Activated T-helper 1 cell treated with anti-CD3 and anti-CD28 coated beads, Interleukin-12 subunit alpha, Interleukin-12 subunit beta, Interleukin-2, Interleukin-4 antibody, amounts not matched to agents 30 ng/mL and 10 ng/mL and 1 ng/mL, durations not matched to agents 14 hours and 24 hours and 36 hours (primary cell): ENCODE measurements at places on chromosomes 1 and 21.
A peak's percentile ranks its signal among the peaks of the same experiment; 100 is the strongest.

- no peak overlapping the region for H3K27ac ChIP-seq
- peaks cover 39% of the 10 kb centered on the region for H3K36me3 ChIP-seq
- no peak for DNase-seq
- peaks cover 5% of the 10 kb centered on the region for H3K4me1 ChIP-seq
These were observed 8.0 kb downstream of the PEX10 start for GRCh38 chr1:2404142-2404889.

DNA sequence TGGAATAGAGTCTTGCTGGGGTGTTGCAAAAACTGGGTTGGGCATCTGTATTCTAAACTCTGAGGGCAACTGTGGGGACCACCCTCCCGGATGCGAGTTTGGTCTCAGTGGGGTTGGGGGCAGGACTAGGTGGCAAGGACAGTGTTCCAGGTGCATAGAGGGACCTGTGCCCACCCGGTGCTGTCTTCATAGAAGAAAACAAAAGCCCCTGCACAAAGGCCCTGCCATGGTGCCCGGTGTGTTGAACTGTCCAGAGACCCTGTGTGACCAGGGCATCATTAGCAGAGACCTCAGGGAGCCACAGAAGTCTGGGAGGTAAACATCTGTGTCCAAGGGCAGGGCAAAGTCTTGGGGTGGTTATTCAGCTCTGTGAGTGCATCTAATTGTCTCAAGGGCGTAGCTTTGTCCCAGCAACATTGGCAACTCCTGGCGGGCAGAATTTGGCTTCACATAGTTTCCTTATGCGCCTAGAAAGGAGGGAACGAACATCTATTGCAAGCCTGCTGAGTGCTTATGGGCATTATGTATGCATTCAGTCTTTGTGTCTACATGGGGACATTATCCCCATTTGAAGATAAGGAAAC lies 72.2 kb upstream of the IFFO2 start:
- H3K4me1 ChIP-seq = no peaks in the 10 kb centered on the region
- H3K27me3 ChIP-seq = peaks cover 20% of the 10 kb centered on the region
- no peak overlapping the region for H3K4me3 ChIP-seq
- DNase-seq = no peak

DNA sequence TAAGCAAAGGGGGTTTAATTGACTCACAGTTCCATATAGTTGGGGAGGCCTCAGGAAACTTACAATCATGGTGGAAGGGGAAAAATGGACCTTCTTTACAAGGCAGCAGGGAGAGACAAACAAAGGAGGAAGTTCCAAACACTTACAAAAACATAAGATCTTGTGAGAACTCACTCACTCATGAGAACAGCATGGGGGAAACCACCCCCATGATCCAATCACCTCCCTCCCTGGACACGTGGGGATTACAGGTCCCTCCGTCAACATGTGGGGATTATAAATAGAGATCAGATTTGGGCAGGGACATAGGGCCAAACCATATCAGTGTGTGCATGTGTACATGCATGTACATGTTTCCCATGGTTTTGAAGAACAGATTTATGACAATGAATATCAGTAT lies 5.5 kb upstream of the SMG7 start:
- DNase-seq = no peak
- peaks cover 15% of the 10 kb centered on the region for H3K4me1 ChIP-seq

- H3K4me3 ChIP-seq = peak overlapping the region; percentile 1
- peaks cover 31% of the 10 kb centered on the region for H3K4me1 ChIP-seq
- peaks cover 18% of the 10 kb centered on the region for H3K27me3 ChIP-seq
- H3K36me3 ChIP-seq = peaks cover 15% of the 10 kb centered on the region
- peak overlapping the region; percentile 21 for H3K27ac ChIP-seq
These were observed 74.6 kb downstream of the COLGALT2 start for GRCh38 chr1:183962903-183963302.

DNA sequence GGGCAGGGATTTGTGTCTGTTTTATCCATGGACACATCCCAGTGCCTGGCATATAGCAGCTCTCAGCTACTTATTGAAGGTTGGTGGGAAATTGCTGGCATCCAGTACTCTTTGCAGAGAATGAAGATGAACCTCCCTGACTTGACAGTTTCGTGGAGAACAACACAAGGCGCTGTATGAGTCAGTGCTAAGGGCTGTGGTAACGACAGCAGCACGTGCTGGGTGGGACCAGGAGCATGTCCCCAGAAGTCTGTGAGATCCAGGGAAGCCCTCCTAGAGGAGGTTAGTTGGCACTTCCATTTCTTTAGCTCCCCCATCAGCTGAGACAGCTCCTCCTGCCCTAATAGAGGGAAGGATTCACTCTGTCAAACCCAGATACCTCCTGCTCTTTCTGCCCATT lies 25.9 kb upstream of the IL19 start:
- no peak for DNase-seq
- H3K27me3 ChIP-seq = peaks cover 11% of the 10 kb centered on the region
- H3K4me3 ChIP-seq = no peak overlapping the region
- peaks cover 41% of the 10 kb centered on the region for H3K4me1 ChIP-seq
- peaks cover 25% of the 10 kb centered on the region for H3K36me3 ChIP-seq
- H3K27ac ChIP-seq = no peak overlapping the region

GRCh38 chr1:221161571-221162041 lies 282.4 kb downstream of the HLX start:
- no peaks in the 10 kb centered on the region for H3K4me1 ChIP-seq
- no peaks in the 10 kb centered on the region for H3K36me3 ChIP-seq
- peaks cover 2% of the 10 kb centered on the region for H3K27me3 ChIP-seq
- no peak for DNase-seq
- no peak overlapping the region for H3K4me3 ChIP-seq
- H3K27ac ChIP-seq = no peak overlapping the region

DNA sequence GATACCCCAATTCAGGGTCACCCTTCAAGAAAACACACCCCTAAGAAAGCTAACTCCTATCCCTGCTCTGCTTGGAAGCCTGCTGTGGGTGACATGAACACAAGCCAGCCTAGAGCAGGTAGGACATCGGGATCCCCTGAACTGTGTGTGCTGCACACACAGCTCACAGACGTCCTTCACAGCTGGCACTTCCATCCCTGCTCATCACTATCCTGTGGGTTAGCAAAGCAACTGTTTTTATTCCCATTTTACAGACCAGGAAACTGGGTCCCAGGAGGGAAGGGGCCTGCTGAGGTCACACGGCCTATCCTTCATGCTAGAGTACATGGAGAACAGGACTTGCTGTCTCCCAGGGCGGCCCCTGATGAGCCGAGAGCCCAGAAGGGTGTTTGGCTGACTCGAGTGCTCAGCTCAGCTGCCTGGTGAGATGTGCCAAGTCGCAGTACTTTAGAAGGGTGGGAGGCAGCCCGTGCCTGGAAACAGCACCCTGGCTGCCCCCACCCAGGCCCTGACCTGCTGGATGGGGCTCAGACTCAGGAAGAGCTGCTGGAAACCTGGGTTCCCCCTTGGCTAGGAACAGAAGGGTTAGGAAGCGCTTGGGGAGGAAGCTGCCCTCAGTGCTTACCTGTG lies 28.3 kb upstream of the BTG2 start:
- H3K4me3 ChIP-seq = peak overlapping the region; percentile 53
- H3K27me3 ChIP-seq = no peaks in the 10 kb centered on the region
- DNase-seq = no peak
- H3K27ac ChIP-seq = peak overlapping the region; percentile 82

- H3K4me1 ChIP-seq = peaks cover 3% of the 10 kb centered on the region
- DNase-seq = no peak
- no peaks in the 10 kb centered on the region for H3K36me3 ChIP-seq
- no peak overlapping the region for H3K27ac ChIP-seq
These were observed 129.1 kb downstream of the S1PR1 start for GRCh38 chr1:101365878-101366277.

GRCh38 chr1:59025898-59026426 lies 242.1 kb upstream of the JUN start:
- H3K36me3 ChIP-seq = peaks cover 17% of the 10 kb centered on the region
- H3K4me1 ChIP-seq = peaks cover 17% of the 10 kb centered on the region
- H3K4me3 ChIP-seq = no peak overlapping the region
- no peak for DNase-seq
- H3K27me3 ChIP-seq = no peaks in the 10 kb centered on the region

DNA sequence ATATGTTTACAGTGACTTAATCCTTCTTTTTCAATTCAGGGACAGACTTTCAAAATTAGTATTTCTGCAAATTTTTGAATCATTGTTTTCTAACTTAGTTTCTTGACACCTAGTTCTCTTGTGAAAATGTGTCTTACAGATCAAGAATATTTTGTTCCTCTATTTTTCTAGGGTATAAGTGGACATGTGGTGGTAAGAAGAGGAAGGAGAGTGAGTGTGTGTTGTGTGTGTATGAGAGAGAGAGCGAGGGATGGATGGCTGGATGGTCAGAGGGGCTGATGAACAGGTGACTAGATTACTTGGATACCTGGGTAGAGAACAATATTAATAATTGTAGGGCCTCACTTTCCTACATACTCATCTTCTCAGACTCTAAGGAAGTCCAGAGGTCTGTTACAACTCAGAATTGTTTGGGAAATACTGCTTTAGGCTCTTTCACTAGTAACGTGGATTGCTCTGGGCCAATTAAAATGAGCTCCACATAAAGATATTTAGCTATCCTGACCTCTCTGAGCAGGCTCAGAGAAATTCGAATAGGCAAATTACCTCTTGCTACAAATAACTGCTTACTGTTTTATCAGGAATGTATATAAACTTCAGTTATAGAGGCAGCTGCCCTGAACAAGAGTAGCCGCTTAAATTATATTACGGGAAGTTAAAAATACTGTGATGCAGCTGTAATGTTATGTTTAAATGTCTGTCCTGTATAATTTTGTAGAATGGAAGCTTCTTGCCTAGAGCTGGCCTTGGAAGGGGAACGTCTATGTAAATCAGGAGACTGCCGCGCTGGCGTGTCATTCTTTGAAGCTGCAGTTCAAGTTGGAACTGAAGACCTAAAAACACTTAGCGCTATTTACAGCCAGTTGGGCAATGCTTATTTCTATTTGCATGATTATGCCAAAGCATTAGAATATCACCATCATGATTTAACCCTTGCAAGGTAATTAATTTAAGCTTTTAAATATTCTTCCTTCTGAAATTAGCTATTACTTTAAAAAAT lies 19.7 kb downstream of the GPSM2 start:
- DNase-seq = no peak
- H3K36me3 ChIP-seq = peaks cover 11% of the 10 kb centered on the region
- H3K4me1 ChIP-seq = no peaks in the 10 kb centered on the region
- no peak overlapping the region for H3K27ac ChIP-seq
- no peaks in the 10 kb centered on the region for H3K27me3 ChIP-seq

DNA sequence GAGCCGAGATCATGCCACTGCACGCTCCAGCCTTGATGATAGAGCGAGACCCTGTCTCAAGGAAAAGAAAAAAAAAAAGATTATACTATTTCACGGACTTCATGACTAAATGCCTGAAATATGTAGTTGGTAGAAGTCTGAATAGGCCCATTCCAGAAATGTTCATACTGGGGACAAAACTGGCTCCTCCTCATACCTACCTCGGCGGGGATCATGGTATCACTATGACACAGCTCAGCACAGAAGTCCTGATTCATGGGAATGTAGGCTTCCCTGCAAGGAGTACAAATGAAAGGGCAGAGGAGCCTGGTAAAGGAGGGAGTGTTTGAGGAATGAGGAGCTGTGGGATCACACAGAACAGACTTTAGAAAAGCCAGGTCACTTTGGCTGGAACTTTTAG lies 5.0 kb downstream of the SPATA46 start:
- H3K4me3 ChIP-seq = no peak overlapping the region
- no peaks in the 10 kb centered on the region for H3K36me3 ChIP-seq
- no peaks in the 10 kb centered on the region for H3K27me3 ChIP-seq
- no peak for DNase-seq
- H3K27ac ChIP-seq = no peak overlapping the region

- H3K4me3 ChIP-seq = no peak overlapping the region
- peaks cover 2% of the 10 kb centered on the region for H3K27me3 ChIP-seq
- no peak overlapping the region for H3K27ac ChIP-seq
- DNase-seq = no peak
- H3K4me1 ChIP-seq = no peaks in the 10 kb centered on the region
These were observed 302.7 kb downstream of the MRPL39 start for GRCh38 chr21:25304611-25305010.

DNA sequence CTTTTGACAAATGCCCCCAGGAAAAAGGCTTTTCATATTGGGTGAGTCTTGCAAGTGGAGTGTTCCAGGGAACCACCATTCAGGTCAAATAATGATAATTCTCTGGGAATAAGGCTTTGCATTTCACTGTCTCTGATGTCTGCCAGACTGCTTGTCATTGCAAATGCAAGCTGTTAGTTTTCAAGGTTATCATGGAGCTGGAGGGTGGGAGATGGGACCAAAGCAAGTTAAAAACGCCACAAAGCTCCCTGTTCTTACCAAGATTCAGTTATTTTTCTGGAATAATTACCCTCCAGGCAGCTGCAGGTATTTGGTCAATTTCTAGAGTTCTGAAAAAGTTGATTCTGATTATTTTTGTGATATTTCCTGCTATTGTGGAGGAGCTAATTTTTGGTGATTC lies 210.1 kb downstream of the GPR52 start:
- H3K36me3 ChIP-seq = no peaks in the 10 kb centered on the region
- no peaks in the 10 kb centered on the region for H3K4me1 ChIP-seq
- no peak overlapping the region for H3K4me3 ChIP-seq
- no peak overlapping the region for H3K27ac ChIP-seq

DNA sequence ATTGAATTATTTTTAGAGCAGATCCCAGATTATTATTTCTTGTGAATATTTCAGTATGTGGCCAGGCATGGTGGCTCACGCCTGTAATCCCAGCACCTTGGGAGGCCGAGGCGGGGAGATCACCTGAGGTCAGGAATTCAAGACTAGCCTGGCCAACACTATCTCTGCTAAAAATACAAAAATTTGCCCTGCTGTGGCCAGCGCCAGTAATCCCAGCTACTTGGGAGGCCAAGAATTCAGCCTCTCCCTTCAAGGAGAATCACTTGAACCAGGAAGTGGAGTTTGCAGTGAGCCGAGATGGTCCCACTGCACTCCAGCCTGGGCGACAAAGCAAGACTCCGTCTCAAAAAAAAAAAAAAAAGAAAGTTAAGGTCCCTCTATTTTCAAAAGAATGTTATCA lies 4.3 kb downstream of the OSBPL9 start:
- H3K27me3 ChIP-seq = no peaks in the 10 kb centered on the region
- no peak overlapping the region for H3K4me3 ChIP-seq
- no peak for DNase-seq
- no peak overlapping the region for H3K27ac ChIP-seq
- H3K4me1 ChIP-seq = peaks cover 21% of the 10 kb centered on the region

- no peak for DNase-seq
- peaks cover 3% of the 10 kb centered on the region for H3K27me3 ChIP-seq
- H3K4me3 ChIP-seq = no peak overlapping the region
- no peaks in the 10 kb centered on the region for H3K4me1 ChIP-seq
- no peak overlapping the region for H3K27ac ChIP-seq
These were observed 13.1 kb upstream of the L1TD1 start for GRCh38 chr1:62181532-62181931.
